ENCODE measurements at places on chromosomes 12 and 14.
A peak's percentile ranks its signal among the peaks of the same experiment; 100 is the strongest.

- no peak for DNase-seq
Observed at GRCh38 chr12:28961948-28962384, 187.1 kb upstream of the FAR2 start.

DNA sequence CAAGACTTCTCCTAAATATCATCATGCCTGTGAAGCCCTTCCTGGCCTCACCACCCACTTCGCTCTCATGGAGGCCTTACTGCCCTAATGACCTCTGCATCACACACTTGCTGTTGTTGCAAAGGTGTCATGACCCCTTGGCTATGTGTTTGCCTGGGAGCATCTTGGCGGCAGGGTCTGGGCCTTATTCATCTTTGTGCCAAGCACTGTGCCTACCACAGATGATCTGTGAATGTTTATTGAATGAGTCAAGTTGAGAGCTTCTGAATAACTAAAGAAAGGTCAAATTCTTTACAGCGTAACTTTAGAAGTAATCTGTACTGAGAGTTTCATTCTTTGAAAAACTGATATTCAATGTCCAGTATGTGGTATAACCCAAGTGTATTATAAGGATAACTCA lies 113.3 kb downstream of the TTC8 start:
- no peak for DNase-seq

DNA sequence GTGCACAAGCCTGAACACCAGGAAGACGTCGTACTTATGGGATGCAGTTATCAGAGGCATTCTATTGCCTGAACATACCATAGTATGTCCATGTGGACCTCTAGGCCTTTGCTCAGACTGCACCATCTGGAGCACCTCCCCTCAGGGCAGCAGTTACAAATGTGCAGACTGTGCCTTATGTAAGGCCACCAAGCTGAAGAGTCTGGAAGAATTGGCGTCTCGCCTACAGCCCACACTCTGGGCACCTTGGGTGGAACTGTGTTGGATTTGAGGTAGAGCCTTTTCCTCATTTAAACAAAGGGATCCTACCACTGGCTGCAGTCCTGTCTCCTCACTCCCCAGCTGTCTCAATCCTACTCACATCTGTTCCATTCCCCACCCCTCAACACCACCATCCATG lies 204.3 kb upstream of the FRMD6 start:
- DNase-seq, result peak; percentile 83

DNA sequence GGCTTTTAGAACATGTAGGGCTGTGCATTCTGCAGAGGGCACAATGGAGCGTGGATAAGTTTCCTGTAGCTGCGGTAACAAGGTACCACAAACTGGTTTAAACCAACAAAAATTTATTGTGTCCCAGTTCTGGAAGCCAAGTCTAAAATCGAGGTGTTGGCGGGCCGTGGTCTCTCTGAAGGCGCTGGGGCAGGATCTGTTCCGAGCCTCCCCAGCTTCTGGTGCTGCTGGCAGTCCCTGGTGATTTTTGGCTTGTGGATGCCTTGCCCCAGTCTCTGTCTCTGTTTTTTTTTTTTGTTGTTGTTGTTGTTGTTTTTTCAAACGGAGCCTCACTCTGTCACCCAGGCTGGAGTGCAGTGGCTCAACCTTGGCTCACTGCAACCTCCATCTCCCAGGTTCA lies 77.5 kb downstream of the ACACB start:
- DNase-seq, result no peak

- no peak for DNase-seq
Observed at GRCh38 chr14:52119030-52119429, 50.2 kb upstream of the NID2 start.

DNA sequence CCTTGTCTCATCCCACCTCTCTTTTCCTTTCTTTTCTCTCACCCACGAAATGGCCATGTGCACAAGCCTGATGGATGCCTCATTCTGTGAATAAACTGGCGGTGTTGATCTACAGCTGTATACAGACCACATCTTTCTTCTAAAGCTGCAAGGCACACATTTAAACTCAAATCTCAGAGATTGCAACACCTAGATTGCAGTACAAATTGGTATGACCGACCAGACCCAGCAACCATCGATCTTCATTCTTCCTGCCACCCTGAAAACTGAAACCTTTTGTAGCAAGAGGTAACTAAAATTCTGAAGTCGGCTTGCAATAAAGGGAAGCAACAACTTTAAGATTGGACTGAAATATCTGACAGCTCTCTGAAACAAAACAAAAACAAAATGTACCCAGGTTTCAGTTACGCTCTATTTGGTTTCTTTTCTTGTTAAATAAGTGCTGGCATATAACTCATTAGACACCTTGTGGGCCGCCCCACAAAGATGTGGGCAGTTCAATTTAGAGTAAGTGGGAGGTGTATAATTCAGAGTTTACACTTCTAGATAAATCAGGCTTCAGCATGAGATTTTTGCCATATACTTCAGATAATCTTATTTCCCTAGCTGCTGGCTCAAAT lies 390.0 kb upstream of the NOVA1 start:
- no peak for DNase-seq

DNA sequence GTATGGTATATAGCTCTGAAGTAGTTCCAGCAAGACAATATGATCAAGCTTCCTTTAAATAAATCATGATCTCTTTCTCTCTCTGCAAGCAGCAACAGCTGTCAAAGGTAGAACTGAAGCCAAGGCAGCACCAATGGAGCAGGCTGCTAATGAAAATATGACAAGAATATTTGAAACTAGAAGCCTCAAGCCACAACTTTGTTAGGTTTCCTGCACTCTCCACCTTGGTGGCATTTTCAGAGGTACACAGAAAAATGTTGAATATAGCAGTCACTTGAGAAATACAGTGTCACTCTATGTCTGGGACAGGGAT lies 43.8 kb upstream of the PSMA6 start:
- no peak for DNase-seq

DNA sequence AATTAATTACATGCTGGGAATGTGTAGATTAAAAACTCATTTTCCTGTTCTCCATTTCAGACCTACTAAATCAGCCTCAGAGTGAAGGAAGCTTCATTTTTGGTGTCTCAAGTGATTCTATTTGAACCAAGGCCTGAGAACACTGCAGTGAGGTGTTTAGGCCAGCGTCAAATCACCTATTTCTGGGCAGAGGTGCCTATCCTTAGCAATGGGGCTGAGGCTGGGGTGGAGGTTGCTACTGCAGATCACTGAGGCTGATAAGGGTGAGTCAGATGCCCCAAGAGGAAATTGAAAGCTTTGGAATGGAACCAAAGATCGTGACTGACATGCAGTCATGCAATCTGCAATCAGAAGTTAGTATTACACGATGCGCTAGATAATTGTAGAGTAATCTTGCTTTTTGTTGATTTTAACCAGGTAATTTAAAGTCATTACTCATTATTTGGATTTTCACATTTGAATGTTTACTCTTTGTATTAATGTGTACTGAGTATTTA lies 4.4 kb downstream of the TXNRD1 start:
- DNase-seq, result no peak

GRCh38 chr14:59377491-59377890 lies 87.7 kb downstream of the GPR135 start:
- no peak for DNase-seq

- peak; percentile 69 for DNase-seq
Observed at GRCh38 chr12:52191841-52192791, at the start of gene KRT80. Gene KRT80, minus strand, starts transcription at chr12:52192014. Its CDS starts 112 bp downstream, at chr12:52191902.

DNA sequence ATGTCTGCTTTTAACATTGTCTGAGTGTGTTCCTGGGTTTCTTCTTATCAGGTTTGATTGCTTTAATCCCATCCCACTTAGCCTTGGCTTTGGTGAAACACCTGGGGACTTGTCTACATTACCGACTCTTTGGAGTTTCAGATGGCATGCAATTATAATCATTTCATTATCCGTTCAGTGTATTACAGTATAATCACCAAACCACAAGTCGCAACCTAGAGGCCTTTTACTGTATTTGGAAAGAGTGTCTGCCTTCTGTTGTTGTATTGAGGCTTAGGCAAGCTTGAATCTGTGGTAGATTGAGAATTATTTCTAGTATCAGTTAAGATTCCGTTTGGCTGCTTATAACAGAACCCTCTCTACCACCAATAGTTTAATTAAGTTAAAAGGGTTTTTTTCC lies 103.9 kb downstream of the TGFB3 start:
- no peak for DNase-seq

GRCh38 chr12:89433634-89434033 lies 81.3 kb upstream of the DUSP6 start:
- no peak for DNase-seq

GRCh38 chr12:25716842-25717241 lies 163.8 kb upstream of the LMNTD1 start:
- DNase-seq, result no peak

GRCh38 chr12:108697905-108698304 lies 33.4 kb downstream of the CORO1C start:
- no peak for DNase-seq

DNA sequence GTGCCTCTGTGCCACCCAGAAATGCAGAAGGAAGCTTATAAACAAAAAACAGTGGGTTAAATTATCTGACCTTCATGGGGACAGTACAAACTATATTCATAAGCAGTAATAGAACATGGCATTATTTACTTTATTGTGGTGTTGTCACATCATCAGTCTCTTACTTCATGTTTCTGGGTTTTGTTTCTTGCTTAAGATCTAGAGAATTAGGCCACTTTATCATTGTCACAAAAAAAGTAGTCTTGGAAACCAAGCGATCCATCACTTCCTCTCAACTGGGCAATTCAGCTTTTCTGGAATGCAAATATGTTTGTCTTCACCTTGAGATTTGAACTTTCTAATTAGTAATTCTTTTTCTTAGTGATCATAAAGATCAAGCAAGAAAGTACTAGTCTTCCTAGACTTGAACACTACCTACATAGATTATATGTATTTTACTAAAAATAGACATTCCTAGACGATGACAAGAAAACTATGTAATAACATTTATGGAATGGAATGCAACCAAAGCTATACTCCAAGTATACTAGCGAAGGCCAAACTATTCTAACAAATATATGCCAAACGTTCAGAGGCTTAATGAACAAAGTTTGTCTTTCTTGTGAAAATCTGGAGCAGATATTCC lies 363.4 kb downstream of the DAD1 start:
- DNase-seq, result no peak

Measured in NCI-H1694 (cell line).